ENCODE measurements at places on chromosomes 6 and 20. TPM values are rescaled to one million over a fixed set of nuclear protein-coding genes. Genes with fewer than 3 reads are reported as not detected.

The AGER gene
- total RNA-seq: 2.3 TPM

The HSPA1L gene
- 0.83 TPM for total RNA-seq

The GSTA2 gene
- total RNA-seq: not detected

The SIRPD gene
- total RNA-seq: not detected

The CDH4 gene
- 4.2 TPM for total RNA-seq

The ZNF334 gene
- total RNA-seq: 15.2 TPM

The RNASET2 gene
- total RNA-seq: 62.8 TPM

The PXT1 gene
- 0.14 TPM for total RNA-seq

The COL20A1 gene
- 0.43 TPM for total RNA-seq

The GRM1 gene
- 0.63 TPM for total RNA-seq

The SALL4 gene
- 218 TPM for total RNA-seq

DNA sequence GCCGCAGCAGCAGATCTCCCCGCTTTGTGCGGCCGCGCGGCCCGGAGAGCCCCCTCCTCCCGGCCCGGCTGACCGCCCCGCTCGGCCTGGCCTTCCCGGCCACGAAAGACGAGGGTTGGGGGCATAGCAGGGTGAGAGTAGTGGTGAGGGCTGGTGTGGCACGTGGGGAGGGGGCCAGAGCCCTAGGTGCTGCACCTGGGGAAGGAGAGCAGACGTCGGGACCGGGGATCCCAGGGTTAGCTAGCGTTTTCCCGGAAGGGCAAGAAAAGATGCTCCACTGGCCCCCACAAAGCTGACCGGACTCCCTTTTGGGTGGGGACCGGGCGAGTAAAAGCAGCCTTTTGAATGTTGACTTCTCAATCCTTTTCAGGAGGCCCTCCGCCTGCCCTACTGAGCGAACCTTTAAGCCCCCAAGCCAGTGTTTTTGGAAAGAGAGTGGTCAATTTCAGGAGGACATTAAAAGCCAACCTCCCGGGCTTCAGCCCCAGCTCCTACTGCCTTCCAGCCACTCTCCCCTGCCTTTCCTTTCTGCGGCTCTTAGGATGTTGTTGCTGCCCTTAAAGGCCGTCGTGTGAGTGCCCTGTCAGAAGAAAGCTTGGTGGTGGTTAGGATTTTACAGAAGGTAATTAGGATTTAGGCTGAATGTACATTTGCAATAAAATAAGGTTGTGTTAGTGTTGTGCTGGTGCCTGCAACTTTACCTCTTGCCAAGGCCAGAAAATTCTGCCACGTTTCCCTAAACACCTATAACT, 648 bp upstream of the BACH2 start:
- peak; percentile 26 for DNase-seq
- H3K27ac ChIP-seq: peak overlapping the region; percentile 85
- H3K4me1 ChIP-seq: peaks cover 39% of the 10 kb centered on the region
- peak overlapping the region; percentile 85 for H3K4me3 ChIP-seq

DNA sequence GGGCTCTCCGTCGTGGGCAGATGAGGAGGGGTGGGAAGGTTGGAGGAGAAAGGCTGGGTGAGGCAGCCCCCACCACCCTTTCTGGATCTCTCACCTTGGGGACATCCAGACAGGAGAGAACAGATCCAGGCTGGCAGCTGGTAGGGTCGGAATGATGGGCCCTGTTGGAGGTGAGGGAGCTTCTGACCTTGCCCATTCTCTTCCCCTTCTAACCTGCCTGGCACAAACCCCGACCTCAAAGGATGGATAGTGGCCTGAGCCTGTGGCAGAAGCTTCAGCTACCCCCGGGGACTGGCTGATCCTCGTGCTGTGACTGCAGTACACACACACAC, 6.0 kb upstream of the NPBWR2 start:
- DNase-seq: no peak
- H3K36me3 ChIP-seq: no peaks in the 10 kb centered on the region
- H3K27ac ChIP-seq: no peak overlapping the region
- H3K27me3 ChIP-seq: no peaks in the 10 kb centered on the region

GRCh38 chr6:33426590-33427511, 7.0 kb downstream of the SYNGAP1 start:
- H3K27me3 ChIP-seq: no peaks in the 10 kb centered on the region
- peak; percentile 71 for DNase-seq
- peak overlapping the region; percentile 90 for H3K27ac ChIP-seq
- H3K36me3 ChIP-seq: no peaks in the 10 kb centered on the region
- H3K4me1 ChIP-seq: peaks cover 47% of the 10 kb centered on the region
- peak overlapping the region; percentile 72 for H3K4me3 ChIP-seq

GRCh38 chr6:69758214-69758613, 38.6 kb downstream of the LMBRD1 start:
- no peak for DNase-seq
- H3K27me3 ChIP-seq: no peaks in the 10 kb centered on the region
- H3K36me3 ChIP-seq: no peaks in the 10 kb centered on the region
- peaks cover 4% of the 10 kb centered on the region for H3K4me1 ChIP-seq
- H3K4me3 ChIP-seq: no peak overlapping the region

GRCh38 chr20:37439223-37439933, 81.7 kb upstream of the NNAT start:
- H3K4me1 ChIP-seq: peaks cover 10% of the 10 kb centered on the region
- no peaks in the 10 kb centered on the region for H3K36me3 ChIP-seq
- H3K27ac ChIP-seq: no peak overlapping the region
- DNase-seq: peak; percentile 44

- H3K27me3 ChIP-seq: no peaks in the 10 kb centered on the region
- no peak overlapping the region for H3K27ac ChIP-seq
- DNase-seq: no peak
- no peak overlapping the region for H3K4me3 ChIP-seq
- no peaks in the 10 kb centered on the region for H3K36me3 ChIP-seq
Measured at GRCh38 chr6:7042654-7043545, 64.9 kb upstream of the RREB1 start.

GRCh38 chr6:48377115-48377514, 266.1 kb upstream of the PTCHD4 start:
- no peaks in the 10 kb centered on the region for H3K36me3 ChIP-seq
- no peaks in the 10 kb centered on the region for H3K4me1 ChIP-seq
- H3K27ac ChIP-seq: no peak overlapping the region
- H3K27me3 ChIP-seq: no peaks in the 10 kb centered on the region
- no peak overlapping the region for H3K4me3 ChIP-seq
- DNase-seq: no peak

DNA sequence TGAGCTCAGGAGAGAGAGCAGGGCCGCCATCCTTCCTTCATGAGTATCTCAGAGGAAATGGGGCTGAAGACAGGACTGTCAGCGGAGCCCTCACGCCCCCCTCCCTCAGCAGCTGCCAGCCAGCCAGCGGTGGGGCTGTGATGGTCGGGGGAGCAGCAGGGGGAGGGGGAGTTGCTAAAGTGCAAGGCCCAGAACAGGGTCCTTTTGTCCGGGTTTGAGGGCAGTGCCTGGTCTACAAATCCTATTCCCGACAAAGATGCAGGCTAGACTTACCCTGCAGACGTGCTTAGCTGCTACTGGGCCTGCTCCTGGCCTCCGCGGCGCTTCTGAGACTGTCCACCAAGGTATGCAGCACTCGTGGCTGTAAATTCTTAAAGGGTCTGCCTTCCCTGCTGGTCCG, 593.4 kb upstream of the CDH4 start:
- H3K4me3 ChIP-seq: no peak overlapping the region
- H3K36me3 ChIP-seq: no peaks in the 10 kb centered on the region
- H3K27me3 ChIP-seq: no peaks in the 10 kb centered on the region
- no peak for DNase-seq
- H3K4me1 ChIP-seq: no peaks in the 10 kb centered on the region
- no peak overlapping the region for H3K27ac ChIP-seq

- H3K36me3 ChIP-seq: peaks cover 54% of the 10 kb centered on the region
- H3K4me1 ChIP-seq: no peaks in the 10 kb centered on the region
- H3K27ac ChIP-seq: no peak overlapping the region
- H3K4me3 ChIP-seq: no peak overlapping the region
- no peak for DNase-seq
- H3K27me3 ChIP-seq: no peaks in the 10 kb centered on the region
Measured at GRCh38 chr20:48986899-48987298, 59.2 kb upstream of the CSE1L start.

GRCh38 chr20:1490643-1491195, 501 bp downstream of the SIRPB2 start:
- no peak overlapping the region for H3K4me3 ChIP-seq
- H3K27me3 ChIP-seq: no peaks in the 10 kb centered on the region
- H3K4me1 ChIP-seq: no peaks in the 10 kb centered on the region
- no peak overlapping the region for H3K27ac ChIP-seq
- DNase-seq: no peak

DNA sequence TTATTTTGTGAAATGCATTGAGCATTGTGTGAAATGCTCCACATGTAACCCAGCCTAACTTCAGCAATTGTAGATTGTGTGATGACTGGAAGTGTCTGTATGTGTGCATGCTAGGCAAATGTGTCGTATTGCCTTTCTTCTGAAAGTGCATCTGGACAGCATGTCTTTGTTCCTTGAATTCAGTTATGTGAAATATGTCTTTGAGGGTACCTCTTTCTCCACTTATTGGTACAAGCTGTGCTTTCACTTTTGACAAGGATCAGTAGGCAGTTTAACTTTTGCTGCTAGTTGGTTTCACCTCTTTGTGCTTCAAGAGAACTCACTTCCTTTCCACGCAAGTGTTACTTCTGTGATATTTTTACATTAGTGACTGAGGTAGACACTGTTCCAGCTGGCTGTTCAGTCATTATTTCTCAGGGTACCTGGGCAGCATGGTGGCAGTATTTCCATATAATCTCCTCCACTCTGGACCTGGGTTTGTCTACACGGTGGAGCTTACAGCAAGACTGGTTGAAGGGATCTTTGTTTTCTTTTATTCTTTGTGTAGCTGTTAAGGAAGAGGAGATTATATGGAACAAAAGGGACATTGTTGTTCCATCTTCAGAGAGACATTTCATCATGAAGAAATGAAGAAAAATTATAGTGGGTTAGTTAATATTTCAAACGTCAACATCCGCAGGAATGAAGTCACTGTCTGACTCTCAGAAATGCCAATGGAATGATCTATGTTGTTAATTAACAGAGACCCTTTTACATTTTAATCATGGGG, 175.4 kb downstream of the UTRN start:
- H3K27me3 ChIP-seq: no peaks in the 10 kb centered on the region
- H3K27ac ChIP-seq: no peak overlapping the region
- no peaks in the 10 kb centered on the region for H3K4me1 ChIP-seq
- no peak overlapping the region for H3K4me3 ChIP-seq
- peaks cover 3% of the 10 kb centered on the region for H3K36me3 ChIP-seq
- DNase-seq: no peak

DNA sequence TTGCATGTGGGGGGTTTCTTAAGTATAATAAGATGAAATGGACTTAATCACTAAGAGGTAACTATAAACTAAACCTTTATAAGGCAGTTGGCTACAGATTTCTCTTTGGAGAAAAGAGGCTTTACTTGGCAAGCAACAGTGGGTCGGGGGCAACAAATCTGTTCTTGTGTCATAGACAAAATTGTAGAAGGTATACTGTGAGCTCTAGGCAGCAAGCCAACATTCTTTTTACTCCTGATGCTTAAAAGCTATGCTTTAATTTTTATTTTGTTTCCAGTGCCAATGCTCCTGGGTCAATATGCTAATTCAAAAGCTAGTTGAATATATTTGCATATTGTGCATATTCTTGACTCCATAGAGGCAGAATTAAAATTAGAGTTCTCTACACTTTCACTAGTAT, 495.4 kb downstream of the BTBD3 start:
- H3K4me3 ChIP-seq: no peak overlapping the region
- peaks cover 4% of the 10 kb centered on the region for H3K4me1 ChIP-seq
- no peak for DNase-seq
- H3K36me3 ChIP-seq: peaks cover 10% of the 10 kb centered on the region
- no peak overlapping the region for H3K27ac ChIP-seq

DNA sequence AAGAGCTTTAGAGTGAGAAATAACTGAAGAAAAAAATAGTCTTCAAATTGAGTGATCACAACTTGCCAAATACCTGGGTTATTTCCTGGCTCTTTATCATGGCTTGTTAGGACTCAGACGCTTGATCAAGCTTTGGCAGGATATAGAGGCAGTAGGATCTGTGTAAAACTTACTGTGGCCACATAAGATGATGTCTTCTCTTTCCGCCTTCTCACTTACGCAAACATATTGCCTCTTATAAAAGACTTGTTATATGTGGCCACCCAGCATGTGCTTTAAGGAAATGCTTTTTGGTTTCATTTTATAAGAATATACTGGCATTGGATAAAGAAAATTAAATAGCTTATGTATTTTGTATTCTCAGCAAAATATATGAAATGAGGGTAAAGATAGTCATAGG, 101.8 kb upstream of the AKIRIN2 start:
- no peak overlapping the region for H3K27ac ChIP-seq
- no peaks in the 10 kb centered on the region for H3K36me3 ChIP-seq
- no peaks in the 10 kb centered on the region for H3K4me1 ChIP-seq
- no peaks in the 10 kb centered on the region for H3K27me3 ChIP-seq

DNA sequence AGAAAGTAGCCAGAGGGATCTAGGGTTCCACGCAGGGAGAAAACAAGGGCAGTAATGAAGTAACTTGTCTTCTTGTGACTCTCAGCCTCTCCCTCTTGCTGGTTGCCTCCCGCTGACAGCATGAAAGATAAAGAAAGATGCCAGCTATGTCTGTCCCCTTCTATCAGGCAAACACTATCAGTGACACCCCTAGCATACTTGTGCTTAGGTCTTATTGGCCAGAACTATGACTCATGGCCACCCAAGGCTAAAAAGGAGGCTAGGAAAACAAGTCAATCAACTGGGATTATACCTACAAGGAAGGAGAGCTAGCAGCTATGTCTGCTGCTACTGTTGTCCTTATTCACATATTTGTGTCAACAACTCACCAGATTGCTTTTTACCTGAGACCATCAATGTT, 206.8 kb upstream of the SOX4 start:
- no peaks in the 10 kb centered on the region for H3K36me3 ChIP-seq
- H3K4me3 ChIP-seq: no peak overlapping the region
- DNase-seq: no peak
- no peaks in the 10 kb centered on the region for H3K4me1 ChIP-seq

GRCh38 chr6:110690916-110691315, 124.4 kb downstream of the CDK19 start:
- DNase-seq: no peak
- H3K27ac ChIP-seq: no peak overlapping the region
- H3K36me3 ChIP-seq: no peaks in the 10 kb centered on the region
- no peaks in the 10 kb centered on the region for H3K27me3 ChIP-seq

- H3K27ac ChIP-seq: peak overlapping the region; percentile 85
- H3K36me3 ChIP-seq: no peaks in the 10 kb centered on the region
- no peaks in the 10 kb centered on the region for H3K27me3 ChIP-seq
- H3K4me3 ChIP-seq: 0 out of 2 replicates have a peak overlapping the region, but pooled peaks have one; percentile 3
Measured at GRCh38 chr6:124661097-124661661, 301.1 kb upstream of the RNF217 start.

DNA sequence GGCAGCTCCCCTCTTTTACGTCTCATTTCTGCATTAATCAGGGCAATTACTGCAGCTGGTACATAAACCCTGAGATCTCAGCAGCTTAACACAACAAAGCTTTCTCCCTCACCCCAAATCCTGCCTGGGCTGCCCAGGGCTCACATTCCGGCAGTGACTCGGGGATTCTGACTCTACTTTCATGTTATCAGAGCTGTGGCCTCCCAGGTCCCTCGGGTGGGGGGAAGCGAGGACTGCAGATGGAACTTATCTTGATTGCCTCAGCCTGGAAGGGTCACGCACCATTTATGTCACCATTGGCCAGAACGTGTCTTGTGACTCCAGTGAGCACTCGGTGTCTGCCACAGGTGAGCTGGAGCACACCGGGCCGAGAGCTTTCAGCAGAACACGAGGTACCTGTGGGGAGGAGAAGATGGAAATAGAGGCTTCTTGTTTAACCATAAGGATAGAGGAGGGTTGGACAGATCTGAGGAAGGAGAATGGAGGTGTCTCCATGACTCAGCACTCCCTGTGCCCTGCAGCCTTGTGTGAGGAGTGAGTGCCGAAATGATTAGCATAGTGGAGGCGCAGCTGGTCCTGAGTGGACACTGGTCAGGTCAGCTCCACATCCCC, 88.5 kb upstream of the EXOC2 start:
- H3K4me3 ChIP-seq: no peak overlapping the region
- H3K27ac ChIP-seq: no peak overlapping the region

All from GM23338 (cell line).